ENCODE measurements at places on chromosomes 3 and 15.
A peak's percentile ranks its signal among the peaks of the same experiment; 100 is the strongest.

- no peak for DNase-seq
Observed at GRCh38 chr3:10763817-10764258, 52.2 kb upstream of the SLC6A11 start.

GRCh38 chr3:157464321-157464720 lies 27.7 kb downstream of the PTX3 start:
- no peak for DNase-seq

DNA sequence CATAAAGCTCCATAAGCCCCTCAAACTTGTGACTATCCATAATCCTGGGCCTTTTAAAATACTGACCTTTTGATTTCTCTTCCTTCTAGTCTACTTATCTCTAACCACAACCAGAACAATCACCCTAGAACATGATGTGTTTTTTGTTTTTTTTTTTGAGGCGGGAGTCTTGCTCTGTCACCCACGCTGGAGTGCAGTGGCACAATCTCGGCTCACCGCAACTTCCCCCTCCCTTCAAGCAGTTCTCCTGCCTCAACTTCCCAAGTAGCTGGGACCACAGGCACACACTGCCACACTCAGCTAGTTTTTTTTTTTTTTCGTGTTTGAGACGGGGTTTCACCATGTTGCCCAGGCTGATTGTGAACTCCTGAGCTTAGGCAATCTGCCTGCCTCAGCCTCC lies 25.1 kb downstream of the VPS39 start:
- no peak for DNase-seq

GRCh38 chr15:89512631-89513030 lies 16.2 kb upstream of the RHCG start:
- no peak for DNase-seq

GRCh38 chr15:51203797-51204196 lies 109.1 kb upstream of the TNFAIP8L3 start:
- no peak for DNase-seq

DNA sequence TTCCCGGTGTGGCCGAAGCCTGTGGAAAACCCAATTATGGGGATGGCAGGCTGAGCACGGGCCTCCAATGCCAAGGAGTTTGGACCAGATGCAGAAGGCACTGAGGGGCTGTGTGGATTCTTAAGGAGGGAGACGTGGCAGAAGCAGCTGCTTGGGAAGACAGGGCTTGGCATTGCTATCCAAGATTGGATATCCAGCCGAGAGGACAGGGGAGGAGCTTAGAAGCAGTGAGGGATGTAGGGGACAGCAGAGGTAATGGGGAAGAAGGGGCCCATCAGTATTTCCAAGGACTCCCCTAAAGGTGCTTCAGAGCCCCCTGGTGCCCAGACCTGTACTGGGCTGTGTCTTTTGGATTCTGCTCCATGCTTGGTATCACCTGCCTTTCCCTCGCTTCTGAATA lies 112.8 kb upstream of the TLE3 start:
- DNase-seq, result no peak

DNA sequence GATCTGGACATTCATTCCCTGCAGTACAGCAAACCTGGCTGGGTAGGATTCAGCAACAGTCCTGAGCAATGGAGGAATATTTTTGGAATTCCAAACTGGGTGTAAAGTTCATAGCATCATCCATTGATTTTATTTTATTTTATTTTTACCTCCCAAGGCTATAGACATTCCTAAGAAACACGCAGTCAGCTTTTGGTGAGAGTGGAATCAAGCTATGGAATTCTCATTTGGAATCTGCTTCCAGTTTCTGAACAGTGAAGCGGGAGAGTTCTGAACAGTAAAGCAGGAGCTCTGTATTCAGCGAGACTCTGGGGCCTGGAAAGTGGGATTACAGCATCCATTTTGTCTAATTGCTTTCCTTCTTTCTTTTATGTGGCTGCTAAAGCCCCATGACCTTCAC lies 1.4 kb upstream of the PDZRN3 start:
- no peak for DNase-seq

GRCh38 chr3:187565701-187566100 lies 104.5 kb downstream of the SST start:
- DNase-seq, result no peak

GRCh38 chr15:79089331-79089889 lies 1.2 kb downstream of the RASGRF1 start:
- DNase-seq, result no peak

- peak; percentile 41 for DNase-seq
Observed at GRCh38 chr15:32651229-32651837, 9.8 kb downstream of the SCG5 start.

GRCh38 chr15:58249646-58250312 lies 111.6 kb downstream of the AQP9 start:
- DNase-seq, result no peak

GRCh38 chr3:2206536-2206935 lies 107.9 kb downstream of the CNTN4 start:
- no peak for DNase-seq

DNA sequence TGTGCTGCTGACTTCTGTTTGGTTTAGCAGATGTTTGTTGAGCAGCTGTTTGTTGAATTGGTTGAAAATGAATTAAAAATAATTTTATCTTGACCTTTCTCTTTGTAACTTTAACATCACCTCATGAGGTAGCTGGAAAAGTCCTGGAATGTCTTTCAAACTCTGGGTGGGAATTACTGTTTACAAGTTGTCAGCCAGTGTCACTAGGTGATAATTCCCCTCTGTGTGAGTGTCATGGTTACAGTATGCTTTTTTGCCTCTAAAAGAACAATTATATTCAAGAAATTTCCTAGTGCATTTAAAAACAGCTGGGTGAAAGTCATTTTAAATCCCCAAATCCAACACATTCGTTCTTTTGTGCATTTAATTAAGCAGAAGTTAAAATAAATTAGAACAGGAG lies 113.2 kb downstream of the PTPRG start:
- DNase-seq, result no peak

- no peak for DNase-seq
Observed at GRCh38 chr3:135432402-135432801, 533.1 kb upstream of the PPP2R3A start.

GRCh38 chr3:65284961-65285360 lies 597.2 kb upstream of the ADAMTS9 start:
- DNase-seq, result no peak

- no peak for DNase-seq
Observed at GRCh38 chr3:141432904-141433303, 53.9 kb upstream of the RASA2 start.

GRCh38 chr3:131772269-131773026 lies 262.4 kb downstream of the CPNE4 start:
- DNase-seq, result no peak

DNA sequence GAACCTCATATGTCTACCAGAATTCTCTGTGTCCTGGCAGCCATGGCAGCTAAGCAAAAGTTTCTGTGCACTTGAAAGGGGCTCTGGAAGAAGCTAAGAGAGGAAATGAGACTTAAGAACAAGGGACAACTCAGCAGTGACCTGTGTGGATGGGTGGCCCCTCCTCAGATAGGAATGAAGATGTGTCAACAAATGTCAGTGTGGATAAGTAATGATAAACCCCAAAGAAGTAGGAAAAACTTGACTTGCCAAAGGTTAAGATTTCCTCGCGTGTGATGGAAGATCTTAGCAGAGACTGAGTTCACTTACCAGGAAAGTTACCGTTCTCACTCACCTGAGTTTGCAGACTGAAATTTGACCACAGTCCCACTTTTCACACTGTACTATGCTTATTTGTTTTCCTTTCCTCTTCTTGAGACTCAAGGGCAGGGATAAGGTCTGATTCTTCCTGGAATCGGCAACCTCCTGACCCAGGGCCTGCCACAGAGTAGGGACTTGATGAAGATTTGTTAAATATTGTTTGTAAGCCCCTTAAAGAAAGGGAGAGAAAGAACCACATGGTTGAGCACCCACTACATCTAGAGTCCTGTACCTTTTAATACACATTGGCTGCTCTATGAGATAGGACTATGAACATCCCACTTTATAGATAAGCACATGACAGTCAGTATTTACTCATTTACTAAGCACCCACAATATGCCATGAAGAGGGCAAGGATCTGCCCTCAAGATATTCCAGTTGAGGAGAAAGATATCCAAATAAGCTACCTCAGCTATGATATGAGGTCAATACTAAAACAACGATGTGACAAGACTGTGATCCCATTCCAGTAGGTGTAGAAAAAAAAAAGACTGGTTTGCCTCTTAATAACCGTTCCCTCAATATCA lies 7.3 kb upstream of the HRH1 start:
- no peak for DNase-seq

GRCh38 chr15:56341201-56341600 lies 24.0 kb upstream of the TEX9 start:
- no peak for DNase-seq

DNA sequence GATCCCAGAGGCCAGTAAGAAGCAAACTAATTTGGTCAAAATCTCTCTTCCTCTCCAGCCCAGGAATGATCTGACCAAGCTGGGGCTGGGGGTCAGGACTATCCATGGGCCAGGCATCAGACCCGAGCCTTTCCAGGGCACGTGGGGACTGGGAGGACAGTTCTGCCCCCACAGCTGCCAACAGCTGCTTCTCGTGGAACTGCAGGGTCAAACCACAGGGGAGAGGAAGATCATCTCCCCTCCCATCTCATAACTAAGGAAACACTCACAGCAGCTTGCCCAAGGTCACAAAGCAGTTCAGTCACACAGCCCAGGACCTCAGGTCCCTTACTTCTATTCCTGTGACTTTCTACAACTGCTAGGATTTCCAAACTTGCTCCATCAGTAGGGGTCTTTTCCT lies 47.1 kb downstream of the DAPK2 start:
- no peak for DNase-seq

- DNase-seq, result no peak
Observed at GRCh38 chr3:182921665-182922355, 58.5 kb downstream of the DCUN1D1 start.

- no peak for DNase-seq
Observed at GRCh38 chr3:81666502-81667121, 94.8 kb downstream of the GBE1 start.

DNA sequence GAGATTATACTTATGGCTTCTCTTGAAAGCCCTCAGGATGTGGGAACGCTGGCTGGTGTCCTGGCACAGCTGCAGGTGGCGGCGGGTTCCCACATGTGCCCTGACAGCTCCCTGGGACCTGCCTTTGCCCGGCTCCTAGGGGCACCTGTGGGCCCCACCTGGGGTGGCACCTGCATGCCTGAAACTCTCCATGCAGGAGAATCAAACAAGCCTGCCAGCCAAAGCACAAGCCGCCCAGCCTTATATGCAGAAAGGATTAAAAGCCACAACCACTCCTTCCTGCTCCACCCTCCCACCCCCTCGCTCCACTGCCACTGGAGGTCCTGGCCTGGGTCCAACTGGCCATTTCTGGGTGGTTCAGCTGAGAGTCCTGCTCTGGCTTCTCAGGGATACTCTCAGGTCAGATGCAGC lies 18.1 kb downstream of the TRPM1 start:
- no peak for DNase-seq

- DNase-seq, result no peak
Observed at GRCh38 chr15:51223771-51224229, 114.6 kb downstream of the CYP19A1 start.

DNA sequence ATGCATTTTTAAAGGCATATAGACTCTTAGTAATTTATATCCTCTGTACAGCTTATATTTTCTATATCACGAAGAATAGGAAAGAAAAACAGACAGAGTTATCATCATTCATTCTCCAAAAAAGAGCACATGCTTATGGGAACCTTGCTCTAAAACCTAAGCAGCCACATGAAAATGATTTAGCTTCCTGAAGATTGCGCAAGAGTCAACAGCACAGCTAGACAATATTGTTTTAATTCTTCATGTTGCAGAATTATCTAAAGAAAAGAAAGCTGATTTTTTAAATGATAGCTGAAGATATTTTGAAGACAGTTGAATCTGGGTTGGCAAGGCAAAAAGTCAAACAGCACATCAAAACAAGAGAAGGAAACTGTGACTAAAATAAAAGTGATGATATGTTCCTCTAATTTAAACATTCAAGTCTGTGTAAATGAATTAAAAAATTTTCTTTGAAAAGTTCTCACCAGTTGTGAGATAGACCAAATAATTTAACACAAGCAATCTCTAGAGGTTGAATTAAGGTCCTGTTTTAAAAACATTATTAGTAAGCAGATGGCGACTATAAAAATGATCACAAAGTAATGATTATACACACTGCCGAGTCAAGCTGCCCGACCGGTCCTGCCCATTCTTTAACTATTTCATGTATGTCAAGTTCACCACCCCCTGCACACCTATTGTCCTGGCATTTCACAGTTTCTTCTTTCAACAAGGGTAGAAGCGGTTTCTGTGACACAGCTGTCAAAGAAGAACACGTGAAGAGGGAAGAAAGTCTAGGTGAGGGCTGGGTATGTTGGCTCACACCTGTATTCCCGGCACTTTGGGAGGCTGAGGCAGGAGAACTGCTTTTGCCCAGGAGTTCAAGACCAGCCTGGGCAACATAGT lies 74.2 kb upstream of the BHLHE40 start:
- no peak for DNase-seq

- DNase-seq, result peak; percentile 1
Observed at GRCh38 chr15:31268108-31268501, 58.5 kb upstream of the KLF13 start.

DNA sequence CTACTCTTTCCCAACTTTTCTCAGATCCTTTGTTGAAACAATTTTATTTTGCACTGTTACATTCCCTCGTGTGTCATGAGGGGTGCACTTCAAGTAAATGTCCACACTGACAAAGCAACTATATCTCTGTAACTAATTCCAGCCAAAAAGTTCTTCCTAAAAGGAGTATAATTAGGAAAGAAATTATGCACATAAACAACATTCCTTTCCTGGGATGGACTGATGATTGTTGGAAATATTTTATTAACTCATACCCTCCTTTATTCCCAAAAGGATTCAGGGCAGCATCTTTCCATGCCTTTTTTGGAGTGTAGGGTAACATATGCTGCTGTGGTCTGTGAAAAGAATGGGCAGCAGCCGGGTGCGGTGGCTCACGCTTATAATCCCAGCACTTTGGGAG lies 426.1 kb upstream of the THBS1 start:
- no peak for DNase-seq

GRCh38 chr15:83570756-83571155 lies 83.2 kb upstream of the ADAMTSL3 start:
- no peak for DNase-seq

DNA sequence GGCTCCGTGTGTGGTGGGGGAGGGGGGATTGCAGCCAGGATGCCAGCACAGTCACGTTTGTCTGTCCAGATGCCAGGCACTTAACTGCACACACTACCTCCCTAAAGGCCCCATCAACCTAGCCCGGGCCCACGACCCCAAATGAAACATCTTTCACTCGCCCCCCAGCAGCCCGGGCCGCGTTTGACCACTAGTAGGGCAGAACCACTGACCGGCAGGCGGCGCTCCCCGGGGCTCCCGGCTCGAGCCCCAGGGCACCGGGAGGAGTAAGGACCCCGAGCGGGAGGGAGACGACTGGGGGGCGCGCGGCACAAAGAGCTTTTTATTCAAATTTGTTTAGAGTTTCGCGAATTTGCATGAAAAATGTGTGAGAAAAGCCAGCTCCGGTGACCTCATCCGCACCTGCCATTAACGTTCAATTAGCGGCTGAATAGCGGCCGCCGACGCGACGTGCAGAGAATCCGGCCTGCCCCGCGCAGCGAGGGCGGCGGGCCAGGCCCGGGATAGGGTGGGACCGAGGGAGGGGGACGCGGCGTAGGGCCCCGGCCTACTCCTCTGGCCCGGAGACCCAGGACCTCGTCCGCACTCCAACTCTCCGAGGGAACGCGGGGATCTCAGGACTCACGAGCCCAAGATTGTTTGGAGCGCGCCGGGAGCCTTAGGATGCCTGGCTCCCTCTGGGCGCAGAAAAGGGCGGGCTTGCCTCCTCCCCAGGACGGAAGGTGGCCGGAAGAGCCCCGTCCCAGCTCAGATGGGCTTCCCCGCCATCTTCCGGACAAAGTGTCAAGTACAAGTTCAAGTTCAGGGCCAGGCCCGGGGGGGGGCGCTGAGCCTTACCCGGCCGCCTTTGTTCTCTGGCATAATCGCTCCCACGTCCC lies 64.9 kb upstream of the POLG start:
- peak; percentile 28 for DNase-seq
